ENCODE measurements at places on chromosomes 2 and 18.

DNA sequence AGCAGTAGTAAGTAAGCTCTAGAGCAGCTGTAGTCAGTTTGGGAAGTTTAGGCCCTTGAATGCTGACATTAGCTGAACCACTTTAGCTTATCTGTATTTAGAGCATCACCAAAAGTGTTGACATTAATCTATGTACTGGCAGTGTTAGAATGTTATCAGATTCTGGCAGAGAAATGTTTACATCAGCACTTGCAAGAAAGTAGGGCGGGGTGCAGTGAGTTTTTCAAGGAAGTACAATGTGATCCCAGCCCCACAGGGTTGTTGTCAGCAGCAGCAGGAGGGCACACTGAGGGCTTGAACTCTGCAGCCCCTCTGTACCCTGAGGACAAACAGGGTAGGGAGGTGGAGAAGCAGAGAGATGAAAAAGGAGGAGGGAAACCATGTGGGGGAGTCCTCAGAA is 35.5 kb upstream of the RMP24 start:
- no peak for DNase-seq

GRCh38 chr2:29844713-29845326 is 76.6 kb downstream of the ALK start:
- no peak for DNase-seq

GRCh38 chr2:239363946-239364637 is 36.7 kb downstream of the HDAC4 start:
- peak; percentile 32 for DNase-seq

- DNase-seq = peak; percentile 57
Observed at GRCh38 chr2:86037141-86037794, 68.4 kb downstream of the POLR1A start.

Measured in CD4-positive, alpha-beta T cell treated with Interleukin-15 for 4 hours (primary cell).